ENCODE measurements at places on chromosomes 11 and 22. TPM values are rescaled to one million over a fixed set of nuclear protein-coding genes. Genes with fewer than 3 reads are reported as not detected.

The SERPING1 gene
- total RNA-seq: 0.68 TPM

The GLB1L3 gene
- total RNA-seq: 1.3 TPM

The C22orf23 gene
- not detected for total RNA-seq

The CDC42EP2 gene
- total RNA-seq: 6.0 TPM

The BATF2 gene
- total RNA-seq: 0.34 TPM

The MUC5AC gene
- not detected for total RNA-seq

The TEX12 gene
- total RNA-seq: 0.50 TPM

The CCND1 gene
- 423 TPM for total RNA-seq

The UCP3 gene
- total RNA-seq: 0.93 TPM

The PIK3IP1 gene
- total RNA-seq: 25.0 TPM

The TP53I11 gene
- 3.1 TPM for total RNA-seq

The OR8G5 gene
- not detected for total RNA-seq

The WNT7B gene
- total RNA-seq: 47.1 TPM

The TBC1D10A gene
- total RNA-seq: 23.1 TPM

The SYCE3 gene
- not detected for total RNA-seq

The APOL4 gene
- total RNA-seq: 1.3 TPM

The DEUP1 gene
- total RNA-seq: under 0.01 TPM

The PDGFD gene
- under 0.01 TPM for total RNA-seq

The CCDC89 gene
- total RNA-seq: 0.14 TPM

The HTR3A gene
- not detected for total RNA-seq

The OR10A6 gene
- total RNA-seq: not detected

The POTEH gene
- total RNA-seq: not detected

The CCDC15 gene
- 3.1 TPM for total RNA-seq

The SLC16A8 gene
- 0.07 TPM for total RNA-seq

The TBX10 gene
- not detected for total RNA-seq

The SLN gene
- total RNA-seq: not detected

The MS4A5 gene
- not detected for total RNA-seq

The OR10G4 gene
- total RNA-seq: not detected

Measured in nasal cavity respiratory epithelium epithelial cell of viscerocranial mucosa (primary cell).